ENCODE measurements at places on chromosomes 12 and 14.

DNA sequence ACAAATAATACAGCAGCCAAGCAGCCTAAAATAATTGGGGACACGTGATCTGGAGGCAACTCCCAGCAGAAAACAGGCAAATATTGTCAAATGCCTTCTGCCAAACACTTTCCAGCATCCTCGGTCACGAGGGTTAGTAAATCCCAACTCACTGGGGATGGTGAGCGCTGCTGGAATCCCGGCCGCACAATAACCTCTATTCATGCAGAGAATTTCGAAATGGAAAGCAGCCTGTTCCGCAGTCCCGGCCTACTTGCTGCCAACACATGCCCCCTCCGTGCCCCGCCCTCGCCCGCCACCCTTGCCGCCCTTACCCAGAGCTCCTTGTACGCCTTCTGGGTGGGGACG lies 62.2 kb downstream of the RFX4 start:
- no peak for DNase-seq

GRCh38 chr14:103267226-103267910 lies 66.7 kb upstream of the EIF5 start:
- DNase-seq = no peak

DNA sequence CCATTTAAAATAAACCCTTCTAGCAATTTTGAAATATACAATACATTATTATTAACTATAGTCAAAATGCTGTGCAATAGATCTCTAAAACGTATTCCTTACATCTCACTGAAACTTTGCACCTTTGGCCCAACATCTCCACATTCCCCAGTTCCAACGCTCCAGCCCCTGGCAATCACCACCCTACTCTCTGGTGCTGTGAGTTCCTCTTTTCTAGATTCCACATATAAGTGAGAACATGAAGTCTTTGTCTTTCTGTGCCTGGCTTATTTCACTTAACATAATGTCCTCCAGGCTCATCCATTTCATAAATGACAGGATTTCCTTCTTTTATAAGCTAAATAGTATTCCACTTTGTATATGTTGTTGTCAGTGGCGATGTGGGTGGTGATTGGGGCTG lies 194.7 kb upstream of the RTL1 start:
- DNase-seq = no peak

- DNase-seq = no peak
These were observed 362.3 kb downstream of the NAV3 start for GRCh38 chr12:78192979-78193378.

GRCh38 chr14:99742074-99742473 lies 51.1 kb upstream of the EML1 start:
- no peak for DNase-seq
